ELR (cell line): ENCODE measurements at places on chromosomes 3 and 15.

- DNase-seq: no peak
Measured at GRCh38 chr3:104901396-104901795, 465.3 kb upstream of the ALCAM start.

GRCh38 chr15:54789376-54789775 is 407.4 kb downstream of the RSL24D1 start:
- no peak for DNase-seq

DNA sequence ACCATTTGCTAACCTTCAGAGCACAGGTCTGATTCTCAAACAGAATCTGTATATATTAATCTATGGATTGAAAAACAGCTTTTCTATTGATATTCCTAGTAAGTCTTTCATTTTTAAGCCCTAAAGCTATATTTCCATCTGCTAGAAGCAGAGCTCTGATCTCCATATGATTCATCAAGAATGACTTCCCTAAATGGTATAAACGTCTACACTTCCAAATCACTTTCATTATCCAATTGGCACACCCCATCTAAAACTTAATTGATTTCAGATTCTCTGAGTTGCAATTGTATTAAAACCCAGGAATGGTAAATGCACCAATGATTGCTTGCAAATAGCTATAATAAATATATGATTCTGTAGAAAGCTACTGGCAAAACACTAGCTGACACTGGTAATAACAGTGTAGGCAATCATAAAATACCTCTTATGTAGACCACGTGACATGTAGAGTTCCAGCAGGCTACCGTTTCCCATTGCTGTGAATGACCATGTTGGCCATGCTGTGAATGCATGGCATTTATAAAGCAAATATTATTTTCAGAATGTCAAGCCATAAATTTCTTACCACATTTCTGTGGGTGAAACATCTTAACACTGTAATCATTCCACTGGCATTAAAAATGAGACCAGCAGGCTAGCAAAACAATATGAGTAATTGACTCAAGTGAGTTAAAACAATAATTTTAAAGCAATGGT is 226.0 kb downstream of the ZMAT3 start:
- no peak for DNase-seq

- peak; percentile 39 for DNase-seq
Measured at GRCh38 chr3:43709022-43709421, 18.3 kb downstream of the ABHD5 start.

DNA sequence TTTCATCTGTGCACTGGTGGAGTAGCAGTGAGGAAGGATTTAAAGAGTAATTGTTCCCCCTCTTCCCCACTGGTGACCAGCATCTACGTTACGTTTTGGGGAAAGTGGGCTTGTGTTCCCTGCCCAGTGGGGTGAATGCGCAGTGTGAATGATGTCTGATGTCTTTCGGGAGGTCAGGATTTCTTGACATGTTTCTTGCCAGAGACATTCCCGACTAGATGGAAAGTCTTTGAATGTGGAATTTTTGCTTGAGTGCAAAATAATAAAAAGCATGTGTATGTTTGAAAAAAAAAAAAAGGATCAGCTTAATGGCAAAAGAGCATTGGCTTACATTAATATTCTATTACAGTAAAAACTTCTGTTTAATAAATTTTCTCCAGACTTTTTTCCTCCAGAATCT is 632.2 kb downstream of the FOXP1 start:
- DNase-seq: no peak

DNA sequence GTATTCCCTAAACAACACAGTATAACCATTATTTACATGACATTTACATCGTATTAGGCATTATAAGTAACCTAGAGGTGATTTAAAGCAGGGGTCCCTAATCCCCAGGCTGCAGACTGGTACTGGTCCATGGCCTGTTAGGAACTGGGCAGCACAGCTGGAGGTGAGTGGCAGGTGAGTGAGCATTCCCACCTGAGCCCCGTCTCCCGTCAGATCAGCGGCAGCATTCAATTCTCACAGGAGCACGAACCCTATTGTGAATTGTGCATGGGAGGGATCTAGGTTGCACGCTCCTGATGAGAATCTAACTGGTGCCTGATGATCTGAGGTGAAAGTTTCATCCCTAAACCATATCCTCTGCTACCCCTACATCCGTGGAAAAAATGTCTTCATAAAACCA is 138.2 kb downstream of the ATP10A start:
- no peak for DNase-seq

DNA sequence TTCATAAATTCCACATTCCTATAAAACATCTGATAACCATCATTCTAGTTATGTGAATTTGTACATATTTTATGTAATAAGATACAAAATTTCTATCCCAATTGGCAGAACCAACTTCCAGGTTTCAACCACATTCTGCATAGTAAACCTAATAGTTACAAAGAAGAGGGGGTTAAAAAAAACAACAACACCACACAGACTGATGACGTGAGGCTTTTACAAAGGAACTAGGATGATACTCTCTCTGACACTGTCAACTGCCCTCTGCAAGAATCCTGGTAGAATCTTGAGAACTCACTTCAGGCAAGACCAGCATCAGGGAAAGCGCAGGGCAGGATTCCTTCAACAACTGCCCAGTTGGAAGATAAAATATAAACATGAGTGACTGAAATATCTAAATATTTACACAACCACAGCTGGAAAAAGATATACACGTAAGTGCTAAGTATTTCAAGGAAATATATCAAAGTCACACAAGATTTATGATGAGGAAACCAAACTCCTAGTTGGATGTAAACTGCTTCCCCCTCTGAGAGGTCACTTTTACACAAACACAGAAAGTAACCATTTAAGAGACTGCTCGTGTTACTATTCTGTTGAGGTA is 816.4 kb downstream of the ROBO1 start:
- DNase-seq: no peak

- DNase-seq: no peak
Measured at GRCh38 chr3:184789314-184789998, 22.5 kb upstream of the VPS8 start.

GRCh38 chr15:98983334-98983733 is 24.3 kb downstream of the PGPEP1L start:
- DNase-seq: peak; percentile 65

GRCh38 chr3:145906301-145906700 is 254.7 kb downstream of the PLOD2 start:
- no peak for DNase-seq

GRCh38 chr3:38650248-38650951 is 913 bp upstream of the SCN5A start:
- no peak for DNase-seq

GRCh38 chr15:93913310-93913709 is 318.1 kb upstream of the MCTP2 start:
- no peak for DNase-seq

DNA sequence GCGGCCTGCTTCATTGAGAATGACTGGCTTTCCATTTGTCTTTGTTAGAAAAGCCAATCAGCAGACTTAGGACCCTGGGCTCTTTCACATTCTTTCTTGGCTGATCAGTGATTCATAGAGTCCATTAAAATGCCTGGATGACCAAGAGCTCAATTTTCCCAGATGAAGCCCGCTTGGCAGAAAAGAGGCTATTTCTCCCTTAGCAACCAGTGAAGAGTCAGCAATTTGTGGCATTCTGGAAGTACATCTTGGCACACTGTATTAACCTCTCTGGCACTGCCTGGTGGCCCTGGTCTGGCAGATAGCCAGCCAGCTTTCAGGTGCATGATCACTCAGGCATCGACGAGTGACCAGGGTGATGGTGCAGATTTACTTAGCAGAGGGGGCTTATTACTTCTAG is 145.7 kb upstream of the PLAAT1 start:
- no peak for DNase-seq

DNA sequence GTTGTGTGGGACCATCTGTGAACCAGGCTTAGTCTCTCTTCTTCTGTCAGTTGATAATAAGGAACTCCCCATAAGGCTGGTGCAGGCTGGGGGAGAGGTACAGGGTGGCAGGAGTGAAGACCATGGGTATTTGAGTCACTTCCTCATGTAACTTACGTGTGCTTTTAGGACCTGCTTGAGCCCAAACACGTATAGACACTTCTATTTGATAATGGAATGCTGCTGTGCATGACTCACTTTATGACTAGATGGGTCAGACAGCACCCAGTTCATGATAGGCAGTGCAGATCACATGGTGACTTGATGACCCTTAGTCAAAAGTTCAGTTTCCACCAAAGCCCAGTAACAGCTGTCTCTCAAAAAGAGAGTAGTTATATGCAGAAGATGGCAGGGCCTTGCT is 490.9 kb downstream of the ZBBX start:
- peak; percentile 37 for DNase-seq

- DNase-seq: peak; percentile 84
Measured at GRCh38 chr3:99925584-99926230, 108.0 kb downstream of the CMSS1 start.

DNA sequence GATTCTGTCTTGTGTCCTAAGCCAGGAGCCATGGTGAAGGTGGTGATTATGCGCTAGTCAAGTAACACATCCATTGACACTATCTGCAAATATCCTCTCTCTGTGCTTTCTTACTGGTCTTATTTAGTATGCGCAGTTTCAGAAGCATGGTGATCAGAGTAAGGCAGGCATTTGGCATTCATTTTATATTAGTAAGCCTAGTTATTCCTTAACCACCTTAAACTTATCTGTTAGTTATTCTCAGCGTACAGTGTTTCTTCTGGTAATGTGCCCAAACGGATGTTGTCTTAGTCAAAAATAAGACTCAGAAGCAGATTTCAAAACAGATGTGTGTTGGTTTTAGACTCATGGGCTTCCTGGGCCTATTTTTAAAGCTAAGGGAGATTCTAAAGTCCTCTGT is 329.2 kb downstream of the GRM7 start:
- DNase-seq: no peak

- no peak for DNase-seq
Measured at GRCh38 chr3:158489181-158489580, 81.8 kb upstream of the MLF1 start.

GRCh38 chr3:155991847-155992246 is 121.4 kb downstream of the GMPS start:
- DNase-seq: peak; percentile 31

GRCh38 chr3:152376351-152377183 is 107.8 kb downstream of the MBNL1 start:
- DNase-seq: peak; percentile 50

GRCh38 chr3:194203482-194204041 is 67.6 kb downstream of the HES1 start:
- DNase-seq: no peak

DNA sequence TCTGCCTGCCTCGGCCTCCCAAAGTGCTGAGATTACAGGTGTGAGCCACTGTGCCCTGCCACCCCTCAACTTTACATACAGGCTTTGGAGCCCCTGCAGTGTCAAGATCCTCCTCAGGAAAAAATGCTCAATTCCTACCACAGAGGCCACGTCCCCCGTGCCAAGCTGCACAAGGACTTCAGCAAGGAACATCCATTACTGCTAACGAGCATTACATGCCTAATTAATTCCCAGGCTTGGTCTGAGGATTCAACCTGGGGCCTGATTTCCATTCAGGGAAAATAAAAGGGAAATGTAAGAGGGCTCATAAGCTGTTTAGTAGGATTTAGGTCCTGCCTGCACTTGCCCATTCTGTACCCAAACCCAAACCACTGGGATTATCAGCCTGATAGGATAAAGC is 161.4 kb downstream of the RAB11A start:
- no peak for DNase-seq

DNA sequence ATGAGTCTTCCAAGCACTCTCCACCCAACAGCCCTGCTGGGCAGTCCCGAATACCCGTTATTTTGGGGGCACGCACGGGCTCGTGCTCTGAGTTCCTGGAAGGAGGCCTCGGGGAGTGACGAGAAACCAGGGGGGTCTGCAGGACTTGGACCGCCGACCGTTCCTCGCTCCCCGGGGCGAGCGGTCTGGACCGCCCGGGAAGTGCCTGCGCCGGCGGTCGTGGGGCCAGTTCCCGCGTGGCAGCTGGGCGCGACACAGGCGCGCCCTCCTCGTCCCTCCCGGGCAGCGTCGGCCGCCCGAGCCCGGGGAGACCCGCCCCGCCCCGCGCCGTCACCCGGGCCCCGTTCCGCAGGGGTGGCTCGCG is 387 bp downstream of the GNB4 start:
- peak; percentile 66 for DNase-seq

GRCh38 chr15:65329288-65329983 is 25.0 kb downstream of the RNU5B-1 start:
- no peak for DNase-seq

DNA sequence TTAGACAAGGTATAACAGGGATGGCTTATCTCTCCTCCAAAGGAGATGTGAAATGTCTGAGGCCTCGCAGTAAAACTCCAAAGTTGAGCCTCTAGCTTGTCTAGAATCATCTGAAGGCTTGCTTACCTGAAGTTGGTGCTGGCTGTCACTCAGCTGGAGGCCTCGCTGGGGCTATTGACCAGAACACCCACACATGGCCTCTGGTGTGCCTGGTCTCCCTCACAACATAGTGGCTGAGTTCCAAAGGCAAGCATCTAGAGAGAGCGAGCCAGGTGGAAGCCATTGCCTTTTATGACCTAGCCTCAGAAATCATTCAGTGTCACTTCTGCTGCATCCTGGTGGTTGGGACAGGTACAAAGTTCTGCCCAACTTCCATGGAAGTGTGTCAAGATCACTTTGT is 17.4 kb upstream of the RNU6-1 start:
- no peak for DNase-seq

DNA sequence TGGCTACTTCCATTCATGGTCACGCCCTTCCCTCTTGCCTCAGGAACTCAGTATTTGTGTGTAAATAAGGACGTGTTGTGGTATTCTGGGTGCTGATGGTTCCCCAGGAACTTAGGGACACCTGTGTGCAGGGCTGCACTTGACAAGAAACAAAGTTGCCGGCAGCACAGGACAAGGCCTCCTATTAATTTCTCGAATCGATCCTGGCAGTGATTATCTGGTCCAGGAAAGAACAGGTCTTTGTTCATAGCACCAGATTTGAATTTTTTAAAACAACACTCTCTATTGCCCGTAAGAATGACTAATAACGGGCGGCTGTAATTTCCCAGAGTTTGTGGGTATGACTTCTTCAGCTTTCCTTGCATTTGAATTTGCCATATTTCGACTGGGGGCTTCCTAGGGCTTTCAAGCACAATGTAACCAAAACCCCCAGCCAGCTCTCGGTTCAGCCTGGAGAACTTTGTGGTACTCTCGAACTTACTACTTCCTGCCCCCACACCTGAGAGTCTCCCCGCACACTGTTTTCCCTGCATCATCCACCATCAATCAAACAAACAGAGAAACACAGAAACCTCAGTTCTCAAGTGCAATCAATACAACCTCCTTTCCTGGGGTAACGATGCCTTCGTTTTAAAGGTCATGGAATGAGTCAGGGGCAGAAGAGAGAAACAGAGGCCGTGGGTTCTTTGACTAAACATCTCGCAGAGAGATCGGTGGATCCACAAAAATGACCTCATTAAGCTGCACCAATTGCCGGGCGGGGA is 241.7 kb upstream of the ICE2 start:
- DNase-seq: no peak
